ENCODE measurements at places on chromosomes 6 and 20.

DNA sequence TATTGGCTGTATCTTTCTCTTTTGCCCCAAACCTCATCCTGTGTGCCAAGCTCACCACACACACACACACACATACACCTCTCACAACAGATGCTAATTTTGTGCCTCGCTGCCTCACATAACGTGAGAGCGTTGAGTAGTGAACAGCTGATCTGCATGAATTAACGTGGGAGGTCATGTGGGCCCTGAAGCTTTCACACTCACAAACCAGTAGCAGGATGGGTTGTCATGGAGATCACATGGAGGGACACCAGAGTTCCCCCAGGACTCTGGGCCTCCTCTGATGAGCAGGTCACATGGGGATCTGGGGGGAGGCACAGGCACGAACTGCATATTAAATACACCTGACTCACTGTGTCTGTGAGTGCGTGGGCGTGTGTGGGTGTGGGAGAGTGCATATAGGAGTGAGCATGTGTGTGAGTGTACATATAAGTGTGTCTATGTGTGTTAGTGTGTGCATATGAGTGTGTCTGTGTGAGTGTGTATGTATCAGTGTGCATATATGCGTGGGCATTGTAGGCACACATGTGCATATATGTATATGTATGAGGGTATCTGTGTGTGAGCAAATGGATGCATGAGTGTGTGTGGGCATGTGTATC lies 62.7 kb upstream of the SULF2 start:
- DNase-seq = no peak

GRCh38 chr6:89260310-89260709 lies 43.2 kb upstream of the GABRR1 start:
- DNase-seq = no peak

- DNase-seq = no peak
Observed at GRCh38 chr6:39840781-39841180, 48.6 kb downstream of the DAAM2 start.

GRCh38 chr6:84089081-84089480 lies 55.5 kb downstream of the MRAP2 start:
- no peak for DNase-seq

DNA sequence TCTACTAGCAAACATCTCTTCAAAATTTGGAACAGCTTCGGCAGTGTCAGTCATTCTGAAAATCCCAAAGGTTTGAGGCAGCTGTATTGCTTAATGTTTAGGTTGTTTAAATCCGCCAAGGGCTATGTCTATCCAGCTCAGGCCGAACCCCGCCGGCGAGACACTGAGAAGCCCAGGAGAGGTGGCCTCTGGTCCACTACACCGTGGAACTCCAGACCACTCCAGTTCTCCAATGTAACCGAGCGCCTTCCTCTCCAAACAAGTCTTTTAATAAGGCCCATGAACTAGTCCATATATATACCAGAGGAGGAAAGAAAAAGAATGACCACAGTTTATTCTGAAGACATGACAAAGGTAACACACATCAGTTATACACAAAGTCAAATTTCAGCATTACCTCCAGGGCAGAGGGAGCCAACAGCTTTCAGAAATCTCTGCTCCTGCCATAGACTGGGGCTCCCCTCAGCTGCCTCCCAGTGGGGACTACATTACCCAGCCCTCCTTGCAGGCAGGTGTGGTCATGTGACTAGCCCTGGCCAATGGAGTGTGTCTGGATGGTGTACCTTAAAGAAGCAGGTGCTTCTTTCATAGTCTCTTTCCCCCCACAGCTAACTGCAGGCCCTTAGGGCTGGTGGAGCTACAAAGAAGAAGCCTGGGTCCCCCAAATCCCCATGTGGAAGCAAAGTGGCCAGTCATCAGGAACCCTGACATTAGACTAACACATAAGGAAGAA lies at the start of gene RAMACL:
Gene RAMACL, minus strand, starts transcription at position 255 of the 733 bp plus-strand sequence. Its CDS starts 201 bp downstream, at position 54.
- DNase-seq = no peak
